ENCODE measurements at places on chromosomes 16 and 17.

DNA sequence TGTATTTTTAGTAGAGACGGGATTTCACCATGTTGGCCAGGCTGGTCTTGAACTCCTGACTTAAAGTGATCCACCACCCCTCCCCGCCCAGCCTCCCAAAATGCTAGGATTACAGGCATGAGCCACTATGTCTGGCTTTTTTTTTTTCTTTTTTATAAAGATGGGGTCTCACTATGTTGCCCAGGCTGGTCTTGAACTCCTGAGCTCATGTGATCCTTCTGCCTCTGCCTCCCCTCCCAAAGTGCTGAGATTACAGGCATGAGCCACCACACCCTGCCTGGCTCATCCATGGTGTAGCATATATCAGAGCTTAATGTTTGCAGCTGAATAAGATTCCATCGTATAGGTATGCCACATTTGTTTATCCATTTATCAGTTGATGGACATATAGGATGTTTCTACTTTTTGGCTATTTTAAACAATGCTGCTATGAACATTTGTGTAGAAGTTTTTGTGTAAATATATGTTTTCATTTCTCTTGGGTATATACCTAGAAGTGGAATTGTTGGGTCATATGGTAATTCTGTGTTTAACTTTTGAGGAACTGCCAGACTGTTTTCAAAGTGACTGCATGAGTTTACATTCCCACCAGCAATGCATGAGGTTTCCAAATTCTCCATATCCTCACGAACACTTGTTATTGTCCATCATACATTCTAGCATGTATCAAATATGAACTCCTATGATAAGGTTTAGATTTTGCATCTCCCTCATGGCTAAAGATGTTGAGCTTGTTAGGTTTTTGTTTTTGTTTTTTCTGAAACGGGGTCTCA is 55.7 kb upstream of the HAS3 start:
- no peak for DNase-seq

GRCh38 chr17:28865946-28866752 is 11.3 kb downstream of the ERAL1 start:
- no peak for DNase-seq

DNA sequence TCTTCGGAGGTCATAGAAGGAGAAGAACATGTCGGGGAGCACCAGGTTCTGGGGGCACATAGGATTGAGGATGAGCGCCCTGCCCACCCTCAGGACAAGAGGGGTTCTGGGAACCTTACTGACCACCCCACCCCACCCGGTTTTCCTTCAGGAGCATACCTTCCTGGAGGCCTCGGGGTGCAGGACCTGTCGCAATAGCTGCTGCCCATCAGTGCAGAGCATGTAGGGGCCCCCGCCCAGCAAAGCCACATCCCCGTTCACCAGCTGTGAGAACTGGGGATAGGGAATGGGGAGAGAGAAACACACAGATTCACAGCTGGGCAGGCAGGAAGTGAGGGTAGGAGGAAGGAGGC is 2.1 kb downstream of the ESRP2 start:
- no peak for DNase-seq

DNA sequence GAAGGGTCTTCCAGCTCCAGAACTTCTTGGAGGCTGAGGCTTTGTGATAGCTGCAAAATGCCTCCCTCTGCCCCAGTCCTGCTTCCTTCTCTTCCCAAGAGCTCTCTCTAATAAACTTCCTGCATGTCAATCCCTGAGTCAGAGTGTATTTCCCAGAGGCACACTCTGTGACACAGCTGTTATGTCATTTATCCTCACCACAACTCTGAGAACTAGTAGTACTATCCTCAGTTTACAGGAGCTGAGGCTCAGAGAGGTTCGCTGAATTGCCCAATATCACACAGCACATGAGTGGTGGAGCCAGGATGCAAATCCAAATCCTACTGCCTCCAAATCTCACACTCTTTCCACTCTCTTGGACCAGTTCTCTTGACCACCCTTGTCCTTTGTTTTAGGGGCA is 20.0 kb downstream of the UNC45B start:
- no peak for DNase-seq

DNA sequence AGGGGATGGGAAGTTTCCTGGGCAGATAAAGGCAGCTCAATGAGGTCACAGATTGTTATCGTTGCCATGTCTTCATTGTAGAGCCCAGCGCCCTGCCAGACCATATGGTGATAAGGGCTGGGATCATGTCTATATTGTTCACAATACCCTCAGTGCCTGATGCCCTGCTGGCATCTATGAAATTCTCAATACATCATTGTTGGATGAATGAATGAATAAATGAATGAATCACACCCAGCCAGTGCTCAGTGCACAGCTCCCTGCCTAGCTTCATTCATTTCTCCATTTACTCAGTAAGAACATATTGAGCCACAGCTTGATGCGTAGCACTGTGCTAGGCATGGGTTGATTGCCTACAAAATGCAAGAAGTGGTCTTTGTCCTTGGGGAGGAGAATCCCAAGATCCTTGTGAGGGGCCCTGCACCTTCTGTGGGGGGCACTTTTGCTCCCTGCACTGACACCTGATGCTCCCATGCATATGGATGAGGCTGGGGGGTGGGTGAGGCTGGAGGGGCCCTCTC is 29.7 kb downstream of the MRC2 start:
- no peak for DNase-seq

DNA sequence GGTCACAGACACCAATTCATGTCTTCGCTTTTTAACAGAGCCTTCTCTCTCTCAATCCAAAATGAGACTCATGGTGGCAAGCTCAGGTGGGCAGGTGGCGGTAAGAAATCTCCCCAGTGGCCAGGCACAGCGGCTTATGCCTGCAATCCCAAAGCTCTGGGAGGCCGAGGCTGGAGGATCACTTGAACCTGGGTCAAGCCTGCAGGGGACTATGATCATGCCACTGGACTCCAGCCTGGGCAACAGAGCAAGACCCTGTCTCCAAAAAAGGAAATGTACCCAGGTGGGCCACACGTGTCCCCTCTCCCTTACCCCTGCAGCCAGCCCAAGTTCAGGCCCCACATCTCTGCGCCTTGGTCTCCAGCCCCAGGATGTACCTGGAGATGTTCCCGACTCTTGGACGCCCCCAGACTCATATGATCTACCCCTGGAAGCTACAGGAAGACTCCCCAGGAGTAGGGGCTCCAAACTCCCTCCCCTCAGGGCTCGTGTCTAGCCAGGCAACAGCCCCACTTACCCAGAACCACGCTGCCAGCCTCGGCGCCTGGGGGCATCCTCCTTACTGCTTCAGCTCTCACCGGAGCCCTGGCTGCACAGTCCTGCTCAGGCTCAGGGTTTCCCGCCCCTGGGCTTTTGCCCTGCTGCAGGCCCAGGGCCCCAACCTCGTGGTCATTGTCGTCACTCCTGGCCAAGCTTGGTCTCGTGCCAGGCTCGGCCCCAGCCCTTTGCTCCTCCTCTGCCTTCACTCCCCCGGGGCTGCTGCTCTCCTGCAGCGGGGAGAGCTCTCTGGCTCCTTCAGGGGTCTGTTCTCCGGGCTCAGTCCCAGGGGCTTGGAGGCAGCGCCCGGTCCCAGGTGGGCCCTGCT is 16.2 kb downstream of the MYLK3 start:
- no peak for DNase-seq

DNA sequence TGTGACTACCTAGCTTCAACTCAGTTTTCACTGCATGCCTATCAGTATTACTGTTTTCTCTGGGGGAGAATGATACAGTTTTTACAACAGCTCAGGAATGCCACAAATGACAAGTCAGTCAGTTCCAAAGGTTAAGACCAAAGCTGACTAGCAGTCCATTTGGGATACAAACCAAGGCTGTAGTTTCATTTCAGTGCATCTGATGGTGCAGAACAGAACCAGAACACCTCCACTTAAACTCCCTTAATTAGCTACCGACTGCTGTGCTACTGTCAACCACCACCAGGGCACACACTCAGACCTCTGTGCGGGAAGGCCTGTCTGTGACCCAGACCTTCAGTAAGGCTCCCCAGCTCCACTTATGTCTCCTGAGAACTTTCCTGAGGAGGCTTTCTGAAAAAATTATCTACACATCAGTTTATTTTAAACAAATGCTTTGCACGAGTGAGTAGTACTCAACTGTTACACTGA is 20.4 kb downstream of the NFE2L1 start:
- DNase-seq: no peak

- no peak for DNase-seq
Observed at GRCh38 chr16:55515111-55515510, 6.2 kb downstream of the LPCAT2 start.

GRCh38 chr17:49450735-49451134 is 36.1 kb upstream of the PHB1 start:
- DNase-seq: no peak

- no peak for DNase-seq
Observed at GRCh38 chr17:17144061-17144460, 62.1 kb downstream of the PLD6 start.

- no peak for DNase-seq
Observed at GRCh38 chr16:88389191-88389590, 6.4 kb downstream of the ZNF469 start.

- no peak for DNase-seq
Observed at GRCh38 chr16:13517841-13518240, 402.1 kb upstream of the ERCC4 start.

DNA sequence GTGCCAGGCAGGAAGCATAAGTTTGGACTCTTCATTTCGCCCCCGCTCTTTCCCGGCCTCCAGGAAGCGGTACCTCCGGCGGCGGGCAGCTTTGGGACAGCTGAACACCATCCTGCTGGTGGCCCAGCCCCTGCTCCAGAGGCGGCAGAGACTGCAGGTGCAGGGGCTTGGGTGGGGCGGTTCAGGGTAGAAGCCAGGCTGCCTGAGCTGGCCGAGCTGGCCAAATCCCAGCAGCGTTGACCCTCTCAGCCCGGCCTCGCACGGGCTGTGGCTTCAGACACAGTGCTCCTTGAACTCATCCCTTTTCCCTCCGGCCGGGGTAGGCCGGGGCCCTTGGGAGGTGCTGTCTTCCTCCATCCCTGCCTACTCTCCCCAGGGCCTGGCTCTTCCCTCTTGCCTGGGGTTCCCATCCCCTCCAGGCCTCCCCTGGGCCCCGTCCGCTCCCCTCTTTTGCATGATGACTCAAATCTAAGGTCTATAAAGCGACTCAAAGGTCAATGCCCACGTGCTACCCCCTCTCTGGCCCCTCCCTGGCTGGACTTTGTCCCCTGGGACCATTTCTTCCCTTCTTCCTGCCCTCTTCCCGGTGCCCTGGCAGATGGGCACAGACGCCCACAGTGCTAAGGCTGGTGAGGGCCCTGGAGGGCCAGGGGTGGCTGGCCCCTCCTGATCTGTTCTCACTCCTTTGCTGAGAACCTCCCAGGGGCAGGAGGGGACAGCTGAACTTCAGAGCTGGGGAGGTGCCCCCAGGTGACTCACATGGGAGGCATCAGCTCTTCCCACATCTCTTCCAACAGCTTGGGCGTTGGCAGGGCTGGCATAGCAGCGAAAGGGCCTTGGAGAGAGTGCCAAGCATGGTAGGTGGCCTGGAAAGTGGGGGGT is 22.7 kb downstream of the MYO15B start:
- DNase-seq: no peak

DNA sequence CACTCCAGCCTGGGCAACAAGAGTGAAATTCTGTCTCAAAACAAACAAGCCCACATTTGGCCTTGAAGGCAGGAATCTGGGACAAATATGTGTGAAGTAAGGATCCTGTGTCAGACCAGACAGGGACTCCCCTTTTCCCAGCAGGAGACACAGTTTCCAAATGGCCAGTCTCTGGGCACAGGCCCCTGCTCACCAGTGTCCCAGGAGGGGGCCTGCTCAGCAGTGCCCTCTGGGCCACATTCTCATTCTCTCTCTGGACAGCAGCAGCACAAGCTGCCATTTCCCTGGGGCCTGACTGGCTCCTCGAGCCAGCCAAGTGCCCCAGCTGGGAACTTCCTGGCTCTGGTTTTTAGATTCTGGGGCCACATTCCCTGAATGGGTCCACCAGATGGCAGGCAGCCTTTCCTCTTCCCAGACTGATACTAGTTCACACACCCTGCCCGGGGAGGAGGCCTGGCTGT is 11.7 kb upstream of the MNT start:
- DNase-seq: no peak

DNA sequence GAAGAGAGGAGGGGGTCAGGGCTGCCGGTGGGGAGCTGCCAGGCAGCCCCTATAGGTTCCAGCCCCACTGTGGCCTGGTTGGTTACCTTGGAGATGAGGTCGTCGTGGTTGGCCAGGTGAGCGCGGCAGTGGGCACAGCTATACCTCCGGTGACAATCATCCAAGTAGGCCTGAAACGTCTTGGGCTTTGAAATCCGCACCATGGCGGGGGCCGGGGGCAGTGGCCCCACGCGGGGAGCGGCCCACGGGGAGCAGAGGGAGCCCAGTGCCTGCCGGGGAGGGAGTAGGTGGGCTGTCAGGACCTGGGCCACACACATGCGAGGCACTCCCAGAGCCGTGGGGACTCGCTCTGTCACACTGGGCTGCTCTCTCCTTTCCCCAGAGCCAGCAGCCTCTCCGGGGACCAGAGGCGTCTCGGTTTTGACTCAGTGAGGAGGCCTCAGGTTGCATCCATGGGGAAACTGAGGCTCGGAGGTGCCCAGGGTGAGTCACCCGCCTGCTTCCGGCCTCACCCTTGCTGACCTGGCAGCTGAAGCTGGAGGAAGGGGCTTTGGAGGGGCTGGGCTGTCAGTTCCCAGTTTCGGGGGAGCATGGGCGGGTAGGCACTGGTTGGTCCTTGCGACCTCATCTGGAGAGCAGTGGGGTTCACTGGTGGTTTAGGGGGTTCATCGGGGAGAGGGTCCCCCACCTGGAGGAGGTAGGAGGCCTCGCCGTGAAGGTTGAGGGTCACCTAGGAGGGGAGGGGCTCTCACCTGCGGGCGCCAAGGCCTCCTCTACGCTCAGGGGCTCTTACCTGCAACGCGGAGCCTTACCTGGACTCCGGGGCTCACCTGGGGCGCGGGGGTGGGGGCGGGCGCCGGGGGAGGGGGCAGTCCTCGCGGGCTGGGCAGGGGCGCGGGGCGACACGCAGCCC is 591 bp downstream of the YPEL3 start:
- no peak for DNase-seq

GRCh38 chr17:46742565-46743270 is 75.8 kb downstream of the WNT3 start:
- no peak for DNase-seq

DNA sequence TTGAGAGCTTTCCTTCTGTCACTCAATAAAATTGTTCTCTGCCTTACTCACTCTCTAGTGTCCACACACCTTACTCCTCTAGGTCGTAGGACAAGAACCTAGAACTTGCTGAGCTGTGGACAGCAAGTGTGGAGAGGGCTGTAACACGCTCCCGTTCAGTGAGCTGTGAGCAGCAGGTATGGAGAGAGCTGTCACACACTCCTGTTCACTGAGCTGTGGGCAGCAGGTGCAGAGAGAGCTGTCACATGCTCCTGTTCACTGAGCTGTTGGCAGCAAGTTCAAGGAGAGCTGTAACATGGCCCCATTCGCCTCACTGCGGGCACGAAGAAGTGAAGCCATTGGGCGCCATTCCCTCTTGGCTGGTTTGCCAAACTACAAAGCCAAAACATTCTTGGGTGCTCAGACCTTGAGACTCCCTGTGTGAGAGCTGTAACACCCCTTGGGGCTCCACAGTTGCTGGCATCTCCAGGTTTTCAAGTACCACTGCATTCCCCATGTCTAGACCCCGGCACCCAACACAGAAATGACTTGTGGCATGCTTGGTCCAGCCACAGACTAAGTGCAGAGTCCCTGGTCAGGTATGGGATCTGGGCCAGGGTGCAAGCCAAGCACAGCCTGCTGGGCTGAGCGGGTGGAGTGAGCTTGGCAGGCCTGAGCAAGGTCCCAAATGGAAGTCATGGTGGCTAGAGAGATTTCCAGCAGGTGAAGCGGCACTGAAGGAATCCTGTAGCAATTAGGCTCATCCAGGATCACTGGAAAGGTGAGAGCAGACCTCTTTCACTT is 608.0 kb upstream of the CDH8 start:
- DNase-seq: no peak

Measured in activated naive CD4-positive, alpha-beta T cell treated with Interleukin-2 at 50 U/mL for 16 hours (primary cell).